ENCODE measurements at places on chromosomes 2 and 18.

DNA sequence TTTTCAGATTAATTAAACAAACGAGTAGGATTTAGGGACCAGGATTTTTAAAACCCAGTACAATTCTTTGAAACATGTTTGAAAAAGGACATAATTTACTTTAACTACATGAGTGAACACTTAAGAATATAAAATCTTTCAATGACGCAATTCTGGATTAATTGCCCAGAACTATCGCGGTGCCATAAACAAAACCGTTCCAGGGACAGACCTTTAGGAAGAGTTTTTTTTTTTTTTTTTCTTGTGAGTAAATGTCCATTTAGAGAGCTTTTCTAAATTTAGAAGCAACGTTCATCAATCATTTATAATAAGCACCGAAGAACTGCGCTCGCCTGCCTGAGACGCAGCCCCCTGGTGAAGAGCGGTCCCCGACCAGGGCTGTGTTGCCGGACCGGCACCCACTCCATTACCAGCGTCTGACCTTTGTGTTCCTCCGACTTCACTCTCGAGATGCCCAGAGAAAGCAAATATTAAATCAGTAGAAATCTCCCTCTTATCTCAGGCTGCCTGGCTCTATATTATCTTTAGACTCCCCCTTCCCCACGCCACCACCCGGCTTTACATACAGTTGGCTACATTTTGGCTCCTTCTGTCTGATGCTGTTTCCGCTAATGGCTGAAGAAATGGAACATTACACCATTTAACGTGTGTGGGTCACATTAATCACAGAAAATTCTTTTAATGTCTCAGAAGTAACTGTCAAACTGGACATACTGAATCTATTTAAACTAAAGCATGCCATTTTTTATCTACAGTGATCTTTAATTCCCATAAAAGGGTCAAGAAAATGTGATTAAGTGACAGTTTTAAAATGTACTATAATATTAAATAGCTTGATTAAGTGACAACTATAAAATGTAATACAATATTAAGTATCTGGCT lies 364.0 kb upstream of the MEIS1 start:
- no peak for DNase-seq

- no peak for DNase-seq
These were observed 49.3 kb upstream of the DNAJC10 start for GRCh38 chr2:182666674-182667314.

DNA sequence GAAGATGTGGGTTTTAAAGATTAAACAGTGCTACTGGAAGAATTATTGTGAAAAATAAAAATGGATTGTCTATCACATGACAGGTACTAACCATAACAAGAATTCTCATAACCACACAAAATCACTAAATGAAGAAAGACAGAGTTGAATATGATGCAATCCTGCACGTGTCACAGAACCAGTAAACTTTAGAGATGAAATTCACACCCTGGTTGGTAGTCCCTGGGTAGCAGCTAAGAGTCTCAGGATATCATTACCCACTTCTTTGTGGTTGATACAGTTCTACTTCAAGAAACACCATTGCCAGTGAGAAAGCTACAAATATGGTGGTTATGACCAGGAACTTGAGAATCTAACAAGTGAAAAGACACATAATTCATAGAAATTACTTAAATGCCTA lies 450.2 kb downstream of the ERBB4 start:
- DNase-seq = no peak

DNA sequence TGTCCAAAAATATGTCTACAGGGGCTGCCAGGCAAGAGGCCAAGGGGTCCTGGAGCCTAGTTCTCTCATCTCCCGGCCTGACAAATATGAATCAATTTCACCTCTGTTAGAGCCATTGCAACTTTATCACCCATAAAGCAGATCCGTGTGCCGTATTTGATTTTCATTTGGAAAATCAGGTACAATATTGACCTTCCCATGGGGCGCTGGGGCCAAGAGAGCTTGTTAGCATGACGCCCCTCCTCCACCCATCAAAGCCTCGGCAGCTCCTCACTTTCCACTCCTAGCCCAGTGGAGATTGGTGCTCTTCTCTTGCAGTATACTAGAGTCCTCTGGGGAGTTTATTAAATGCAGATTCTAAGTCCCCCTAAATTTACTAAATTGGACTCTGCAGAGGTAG lies 96.8 kb downstream of the CAPN13 start:
- DNase-seq = no peak

GRCh38 chr2:237156857-237157779 lies 71.4 kb downstream of the COPS8 start:
- no peak for DNase-seq

DNA sequence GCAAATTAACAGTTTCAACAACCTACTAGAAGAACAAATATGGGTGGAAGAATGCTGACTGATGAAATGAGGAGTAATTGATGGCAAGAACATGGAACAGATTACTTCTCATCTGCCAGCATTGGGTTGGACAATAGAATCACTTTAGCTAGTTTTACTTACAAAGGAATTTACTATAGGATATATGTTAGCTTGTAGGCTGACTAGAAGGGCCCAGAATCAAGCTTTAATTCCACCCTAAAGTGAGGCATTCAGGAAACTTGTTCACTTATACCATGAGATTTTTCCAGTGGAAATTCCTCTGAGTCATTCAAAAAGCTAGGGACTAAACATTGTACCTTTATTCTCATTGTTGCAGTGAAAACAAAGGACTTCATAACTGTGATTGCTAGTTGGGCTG lies 5.0 kb upstream of the ZSWIM2 start:
- DNase-seq = no peak

DNA sequence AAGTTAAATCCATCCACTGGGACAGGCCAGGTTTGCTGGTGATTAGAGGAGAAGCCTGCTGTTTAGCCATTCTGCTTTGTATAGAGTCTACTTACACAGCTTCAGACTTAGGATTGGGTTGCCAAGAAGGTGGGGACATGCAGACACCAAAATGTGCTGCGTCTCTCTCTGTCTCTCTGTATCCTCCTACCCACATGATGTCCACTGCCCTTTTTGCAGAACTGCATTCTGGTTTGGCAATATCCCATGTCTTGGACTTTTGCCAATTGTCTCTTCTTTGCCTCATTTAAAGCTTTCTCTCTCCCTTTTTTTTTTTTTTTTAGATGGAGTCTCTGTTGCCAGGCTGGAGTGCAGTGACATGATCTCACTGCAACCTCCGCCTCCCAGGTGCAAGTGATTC lies 261.1 kb upstream of the FN1 start:
- DNase-seq = no peak

DNA sequence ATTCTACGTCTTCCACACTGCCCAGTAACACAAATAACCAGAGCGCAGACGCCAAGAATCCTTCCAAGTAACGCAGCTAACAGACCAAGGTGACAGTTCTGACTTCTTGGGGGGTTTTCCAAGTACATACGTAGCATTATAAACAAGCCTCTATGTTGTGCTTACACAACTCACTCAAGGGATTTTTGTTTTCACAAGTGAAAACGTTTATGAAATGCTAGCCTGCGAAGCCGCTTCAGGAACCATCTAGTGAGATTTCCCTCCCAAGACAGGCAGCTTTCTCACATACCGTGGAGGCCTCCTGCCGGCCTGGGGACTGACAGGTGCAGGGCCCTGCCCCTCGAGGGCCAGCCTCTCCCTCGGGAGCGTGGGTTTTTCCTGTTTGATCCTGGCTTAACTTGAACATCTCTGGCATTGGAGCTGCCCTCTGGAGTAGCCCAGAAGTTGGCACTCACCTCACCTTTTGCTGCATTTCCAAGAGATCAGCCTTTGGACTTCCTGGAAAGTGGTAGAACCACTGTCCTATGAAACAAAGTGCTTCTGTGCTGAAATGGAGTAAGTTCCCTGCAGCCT lies 151.1 kb downstream of the MBP start:
- DNase-seq = no peak

- DNase-seq = no peak
These were observed 4.2 kb downstream of the SLC40A1 start for GRCh38 chr2:189576396-189576795.

DNA sequence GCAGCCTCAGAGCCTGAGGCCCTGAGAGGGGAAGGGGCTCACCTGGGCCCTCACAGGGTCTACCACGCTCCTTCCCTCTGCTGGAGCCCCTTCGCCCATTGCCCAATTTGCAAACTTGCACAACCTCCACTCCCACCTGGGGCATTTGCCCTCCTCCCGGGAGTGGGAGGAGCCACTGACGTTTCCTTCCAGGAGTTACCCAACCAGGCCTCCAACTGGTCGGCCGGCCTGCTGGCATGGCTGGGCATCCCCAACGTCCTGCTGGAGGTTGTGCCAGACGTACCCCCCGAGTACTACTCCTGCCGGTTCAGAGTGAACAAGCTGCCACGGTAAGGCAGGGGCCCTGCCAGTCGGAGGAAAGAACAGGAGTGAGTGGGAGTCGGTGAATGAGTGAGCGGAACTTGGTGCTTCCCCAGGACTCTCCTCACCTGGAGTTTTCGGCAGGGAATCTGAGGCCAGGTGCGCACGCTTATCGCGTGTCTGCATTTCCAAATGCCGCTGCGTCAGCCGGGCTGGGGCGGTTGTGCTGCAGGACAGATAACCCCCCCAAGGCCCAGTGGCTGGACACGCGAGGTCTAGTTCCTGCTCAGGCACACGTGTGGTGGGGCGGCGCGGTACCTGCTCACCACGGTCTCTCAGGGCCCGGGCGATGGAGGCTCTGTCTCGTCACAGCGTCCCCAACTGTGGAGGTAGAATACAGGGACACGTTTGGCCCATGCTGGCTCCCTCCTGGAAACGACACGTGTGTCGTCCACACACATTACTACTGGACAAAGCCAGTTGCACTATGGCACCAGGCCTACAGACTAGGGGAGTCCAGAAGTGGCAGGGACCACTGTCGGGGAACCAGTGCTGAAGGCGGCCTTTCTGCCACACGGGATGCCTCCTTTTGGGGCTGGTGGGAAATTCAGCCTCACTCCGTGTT lies 11.7 kb downstream of the ANO7 start:
- DNase-seq = no peak

- DNase-seq = no peak
These were observed 29.8 kb downstream of the SOS1 start for GRCh38 chr2:39091063-39091462.

GRCh38 chr2:74525717-74526648 lies at the start of gene DQX1:
Gene DQX1, minus strand, starts transcription at chr2:74526231. Its CDS starts 502 bp downstream, at chr2:74525729.
- no peak for DNase-seq

GRCh38 chr2:115880558-115880957 lies 1438.1 kb downstream of the DPP10 start:
- DNase-seq = no peak

GRCh38 chr2:182717816-182718215 lies 1.8 kb downstream of the DNAJC10 start:
- no peak for DNase-seq

- DNase-seq = no peak
These were observed 9.9 kb downstream of the TNP1 start for GRCh38 chr2:216849987-216850386.

DNA sequence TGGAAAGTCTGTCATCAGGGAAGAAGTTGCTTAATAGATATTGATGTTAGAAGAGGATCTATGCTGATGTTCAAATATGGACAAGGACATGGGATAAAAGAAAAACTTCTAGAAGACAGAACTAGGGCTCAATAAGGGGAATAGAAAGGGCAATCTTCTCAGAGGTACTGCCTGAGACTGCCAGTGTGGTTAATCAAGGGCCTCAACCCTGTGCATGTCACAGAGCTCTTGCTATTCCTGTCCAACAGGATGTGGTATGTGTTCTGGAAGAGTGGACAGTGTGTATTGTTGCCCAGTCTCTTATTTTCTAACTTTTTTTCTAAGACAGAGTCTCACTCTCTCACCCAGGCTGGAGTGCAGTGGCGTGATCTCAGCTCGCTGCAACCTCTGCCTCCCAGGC lies 27.8 kb upstream of the RNF125 start:
- no peak for DNase-seq

GRCh38 chr2:223545830-223546229 lies 56.3 kb downstream of the SCG2 start:
- DNase-seq = no peak
